A549 treated with CpdA at 1 μM for 4 hours (cell line): ENCODE measurements at places on chromosomes 16 and 17. TPM values are rescaled to one million over a fixed set of nuclear protein-coding genes. Genes with fewer than 3 reads are reported as not detected.

ATP2C2 gene
- 0.05 to 0.48 TPM (median 0.21 TPM) in 4 of 5 replicates, not detected in the other for total RNA-seq

CCL13 gene
- total RNA-seq, result not detected in 5 replicates

VMO1 gene
- total RNA-seq, result 0.79 to 2.0 TPM (median 1.4 TPM) in 5 replicates

ARHGAP44 gene
- 2.3 to 3.4 TPM (median 3.2 TPM) in 5 replicates for total RNA-seq

SRP68 gene
- 86.5 to 92.3 TPM (median 88.2 TPM) in 5 replicates for total RNA-seq

GP1BA gene
- 0.03 TPM in 1 of 5 replicates, not detected in the others for total RNA-seq

TMC8 gene
- 0.22 to 0.43 TPM (median 0.38 TPM) in 5 replicates for total RNA-seq

ITGAD gene
- total RNA-seq, result 0.02 to 0.15 TPM in 2 of 5 replicates, not detected in the others

NOD2 gene
- not detected in 5 replicates for total RNA-seq

PROCA1 gene
- total RNA-seq, result 1.0 to 2.2 TPM (median 1.3 TPM) in 5 replicates

CYGB gene
- 1.1 to 1.9 TPM (median 1.2 TPM) in 5 replicates for total RNA-seq

MEIOC gene
- 1.7 to 3.6 TPM (median 2.6 TPM) in 5 replicates for total RNA-seq

ABI3 gene
- total RNA-seq, result 0.02 TPM in 1 of 5 replicates, not detected in the others

SOCS3 gene
- total RNA-seq, result 33.3 to 47.2 TPM (median 40.3 TPM) in 5 replicates

SEC14L1 gene
- total RNA-seq, result 37.4 to 49.6 TPM (median 42.5 TPM) in 5 replicates

TM4SF5 gene
- 0.48 to 0.91 TPM (median 0.65 TPM) in 5 replicates for total RNA-seq

HIGD1B gene
- not detected in 5 replicates for total RNA-seq

GRIN2A gene
- 0.01 TPM in 1 of 5 replicates, not detected in the others for total RNA-seq

MYCBPAP gene
- total RNA-seq, result 0.32 to 1.0 TPM (median 0.37 TPM) in 5 replicates

SSTR5 gene
- 0.26 to 0.36 TPM (median 0.26 TPM) in 3 of 5 replicates, not detected in the others for total RNA-seq

CCDC144A gene
- 0.66 to 1.6 TPM (median 1.5 TPM) in 5 replicates for total RNA-seq

KRTAP4-4 gene
- total RNA-seq, result not detected in 5 replicates

ERN2 gene
- total RNA-seq, result 0.03 TPM in 1 of 5 replicates, not detected in the others

SARM1 gene
- total RNA-seq, result 4.9 to 6.0 TPM (median 5.3 TPM) in 5 replicates

KCNAB3 gene
- 1.8 to 3.0 TPM (median 2.5 TPM) in 5 replicates for total RNA-seq

ADGRG3 gene
- total RNA-seq, result 0.22 to 0.87 TPM (median 0.54 TPM) in 5 replicates

MYH11 gene
- total RNA-seq, result 0.02 to 0.13 TPM (median 0.04 TPM) in 5 replicates

GALK1 gene
- 45.6 to 76.1 TPM (median 66.2 TPM) in 5 replicates for total RNA-seq

UTS2R gene
- not detected in 5 replicates for total RNA-seq

BHLHA9 gene
- total RNA-seq, result not detected in 5 replicates

KRTAP3-2 gene
- 0.16 to 0.35 TPM (median 0.30 TPM) in 3 of 5 replicates, not detected in the others for total RNA-seq

TBC1D3D gene
- 0.08 to 0.15 TPM in 2 of 5 replicates, not detected in the others for total RNA-seq
